AML-193 (cell line): ENCODE measurements at places on chromosomes 1 and 21.

GRCh38 chr1:59601041-59601441 lies 213.7 kb upstream of the HOOK1 start:
- DNase-seq = no peak

GRCh38 chr1:27136998-27137542 lies 17.9 kb downstream of the SLC9A1 start:
- peak; percentile 71 for DNase-seq

DNA sequence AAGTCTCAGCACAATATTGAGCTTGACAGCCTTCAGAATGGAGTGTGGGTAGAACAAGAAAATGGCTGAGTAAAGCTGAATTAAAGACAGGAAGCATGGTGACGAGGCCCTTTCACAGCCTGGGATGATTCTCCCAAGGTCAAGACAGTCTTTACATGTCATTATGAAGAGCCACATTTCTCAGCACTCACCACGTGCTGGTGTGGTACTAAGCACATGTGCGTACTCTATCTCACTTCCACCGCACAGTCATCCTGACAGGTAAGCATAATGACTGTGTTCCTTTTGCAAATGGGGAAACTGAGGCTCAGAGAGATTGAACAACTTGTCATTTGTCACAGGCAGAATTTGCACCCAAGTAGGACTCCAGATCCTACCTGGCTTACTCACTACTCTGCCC lies 92.8 kb upstream of the COA6 start:
- no peak for DNase-seq

- peak; percentile 68 for DNase-seq
Observed at GRCh38 chr1:6646499-6647148, 22.0 kb downstream of the THAP3 start.
